ENCODE measurements at places on chromosomes 3 and 15.

- no peak for DNase-seq
Measured at GRCh38 chr3:5768281-5768945, 580.9 kb downstream of the EDEM1 start.

DNA sequence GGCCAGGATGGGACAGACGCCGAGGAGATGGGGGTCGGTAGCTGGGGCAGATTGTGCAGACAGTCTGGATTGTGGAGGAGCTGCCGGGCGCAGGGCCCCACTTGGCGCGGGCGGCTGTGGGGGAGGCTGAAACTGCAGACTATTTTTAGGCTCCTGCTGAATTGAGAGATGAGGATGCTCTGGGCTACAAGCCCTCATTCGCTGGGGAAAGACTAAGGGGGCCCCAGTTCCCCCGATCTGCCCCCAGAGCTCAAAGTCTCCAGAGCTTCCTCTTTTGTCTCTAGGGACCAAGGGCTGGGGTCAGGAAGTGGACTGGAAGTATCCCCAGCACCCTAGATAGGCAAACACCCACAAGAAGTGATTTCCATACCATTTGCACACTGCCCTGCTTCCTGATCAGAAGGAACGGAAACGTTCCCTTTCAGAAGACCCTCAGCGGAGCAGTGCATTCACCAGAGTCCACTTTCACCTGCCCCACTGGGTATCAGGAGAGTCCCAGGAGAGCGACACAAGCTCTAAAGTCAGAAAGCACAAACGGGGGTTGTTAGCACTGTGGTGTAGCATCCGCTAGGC, 29.7 kb downstream of the SEMA7A start:
- no peak for DNase-seq

GRCh38 chr3:56976651-56977560, 83.6 kb upstream of the SPATA12 start:
- DNase-seq = no peak

GRCh38 chr15:70424937-70425411, 327.3 kb upstream of the TLE3 start:
- no peak for DNase-seq

- no peak for DNase-seq
Measured at GRCh38 chr15:55194256-55194655, 2.5 kb downstream of the RSL24D1 start.

DNA sequence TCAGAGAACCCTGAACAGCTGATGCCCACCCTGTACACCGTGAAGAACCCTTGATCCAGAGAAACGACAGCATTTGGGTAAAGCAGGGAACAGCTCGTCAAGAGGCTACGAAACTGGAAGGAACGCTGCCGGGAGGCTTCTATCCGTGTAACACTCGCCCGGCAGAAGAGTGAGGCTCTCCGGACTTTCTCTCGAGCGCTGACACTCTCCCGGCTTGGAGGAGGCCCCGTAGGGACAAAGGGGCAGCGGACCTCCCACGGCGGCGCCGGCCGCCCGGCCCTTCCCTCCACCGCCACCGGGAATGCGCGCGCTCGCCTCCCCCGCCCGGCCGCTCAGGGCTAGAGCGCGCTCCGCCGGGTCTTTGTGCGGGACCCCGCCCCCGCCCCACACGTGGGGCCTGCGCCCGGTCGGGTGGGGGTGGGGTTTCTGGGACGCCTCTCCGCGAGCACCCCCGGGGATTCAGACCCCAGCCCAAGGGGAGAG, 1.7 kb downstream of the HYAL2 start:
- DNase-seq = peak; percentile 90

GRCh38 chr3:101640256-101640655, 36.7 kb downstream of the ZBTB11 start:
- DNase-seq = no peak

DNA sequence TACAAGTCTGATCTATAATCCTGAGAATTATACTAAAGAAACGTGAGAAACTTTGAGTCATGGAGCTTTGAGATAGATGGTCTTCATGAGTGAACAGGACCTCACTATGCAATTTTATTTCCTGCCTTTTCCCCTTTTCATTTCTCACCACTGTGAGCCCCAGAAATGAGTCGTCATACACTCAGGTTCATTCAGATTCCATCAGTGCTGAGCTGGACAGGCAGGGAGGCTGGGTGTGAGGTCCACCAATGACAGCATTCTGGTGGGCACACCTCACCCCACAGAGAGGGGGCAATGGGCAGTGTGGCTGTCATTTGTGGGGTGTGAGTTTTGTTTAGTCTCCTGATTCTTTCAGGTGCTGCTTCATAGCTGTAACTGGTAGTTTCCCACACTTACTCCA, 16.9 kb downstream of the TIGIT start:
- no peak for DNase-seq

- DNase-seq = no peak
Measured at GRCh38 chr3:48130321-48130904, 57.8 kb downstream of the CDC25A start.

- DNase-seq = no peak
Measured at GRCh38 chr3:49707113-49707480, 12.4 kb downstream of the AMIGO3 start.

Data from neuronal stem cell (in vitro differentiated cells).